Esophagus muscularis mucosa (tissue), 4 donors: ENCODE measurements at places on chromosomes 1 and 21. TPM values are rescaled to one million over a fixed set of nuclear protein-coding genes. Genes with fewer than 3 reads are reported as not detected.
A peak's percentile ranks its signal among the peaks of the same experiment; 100 is the strongest.

GRCh38 chr1:187876775-187877174 is 1048.0 kb downstream of the PLA2G4A start:
- H3K27me3 ChIP-seq: no peaks in the 10 kb centered on the region
- no peaks in the 10 kb centered on the region for H3K4me1 ChIP-seq
- no peak overlapping the region for H3K27ac ChIP-seq
- H3K36me3 ChIP-seq: no peaks in the 10 kb centered on the region

DNA sequence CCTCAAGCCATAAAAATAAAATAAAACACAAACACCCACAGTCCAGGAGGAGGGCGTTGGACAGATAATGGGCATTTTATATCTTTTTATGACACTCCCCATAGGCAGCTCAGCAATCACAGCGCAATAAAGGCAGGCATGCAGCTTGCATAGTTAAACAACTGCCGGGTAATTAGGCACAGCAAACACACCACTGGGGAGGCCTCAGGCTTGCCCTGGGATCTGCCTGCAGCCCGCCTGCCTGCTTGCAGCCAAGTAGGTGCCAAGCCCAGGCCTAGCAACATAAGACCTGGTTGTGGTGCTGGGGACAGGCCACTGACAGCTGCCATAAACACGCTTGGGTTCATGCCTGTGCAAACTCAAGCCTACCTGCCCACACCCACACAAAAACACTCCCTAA is 54.2 kb downstream of the DMAP1 start:
- no peaks in the 10 kb centered on the region for H3K36me3 ChIP-seq
- H3K27ac ChIP-seq: no peak overlapping the region
- DNase-seq: no peak
- no peaks in the 10 kb centered on the region for H3K4me1 ChIP-seq

DNA sequence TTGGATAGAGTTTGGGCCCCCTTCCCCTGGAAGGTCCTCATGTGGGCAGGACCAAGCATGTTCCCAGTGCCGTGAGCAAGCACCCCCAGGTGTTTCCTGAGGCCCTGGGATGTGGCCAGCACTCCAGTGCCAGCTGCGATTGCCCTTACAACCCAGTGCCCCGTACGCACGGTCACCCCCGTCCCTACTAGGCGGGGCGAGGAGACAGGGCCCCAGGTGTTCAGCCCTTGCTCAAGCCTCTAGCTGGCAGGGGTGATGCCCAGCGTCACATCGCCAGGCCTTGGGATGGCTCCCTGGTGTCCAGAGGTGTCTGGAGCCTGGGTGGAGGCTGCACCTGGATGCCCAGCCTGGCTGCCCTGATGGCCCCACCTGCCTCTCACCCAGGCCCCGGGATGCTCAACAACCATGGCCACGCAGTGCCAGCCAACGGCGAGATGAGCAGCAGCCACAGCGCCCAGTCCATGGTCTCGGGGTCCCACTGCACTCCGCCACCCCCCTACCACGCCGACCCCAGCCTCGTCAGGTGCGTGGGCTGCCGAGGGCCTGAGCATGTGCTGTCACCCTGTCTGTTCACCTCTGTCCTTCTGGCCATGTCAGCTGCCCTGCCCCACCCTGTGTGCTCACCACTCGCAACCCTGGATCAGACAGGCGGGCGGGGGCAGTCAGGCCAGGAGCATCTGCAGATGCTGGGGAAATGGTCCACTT is 21.6 kb upstream of the CCDC27 start:
- DNase-seq: no peak
- no peak overlapping the region for H3K4me3 ChIP-seq
- H3K27me3 ChIP-seq: no peaks in the 10 kb centered on the region
- no peak overlapping the region for H3K27ac ChIP-seq

- DNase-seq: no peak
- no peaks in the 10 kb centered on the region for H3K36me3 ChIP-seq
- H3K4me3 ChIP-seq: peak overlapping the region; percentile 66
- H3K27me3 ChIP-seq: no peaks in the 10 kb centered on the region
Measured at GRCh38 chr1:149884433-149885338, 14.7 kb upstream of the BOLA1 start.

GRCh38 chr1:207958376-207959139 is 47.6 kb upstream of the CD34 start:
- no peak for DNase-seq
- H3K4me3 ChIP-seq: peak overlapping the region; percentile 65
- no peaks in the 10 kb centered on the region for H3K36me3 ChIP-seq
- H3K27me3 ChIP-seq: no peaks in the 10 kb centered on the region
- peaks cover 42% of the 10 kb centered on the region for H3K4me1 ChIP-seq
- peak overlapping the region; percentile 93 for H3K27ac ChIP-seq

GRCh38 chr1:184056921-184057555 is 5.5 kb downstream of the TSEN15 start:
- H3K27me3 ChIP-seq: no peaks in the 10 kb centered on the region
- peaks cover 53% of the 10 kb centered on the region for H3K4me1 ChIP-seq
- peaks cover 14% of the 10 kb centered on the region for H3K36me3 ChIP-seq
- no peak for DNase-seq
- peak overlapping the region; percentile 62 for H3K27ac ChIP-seq

DNA sequence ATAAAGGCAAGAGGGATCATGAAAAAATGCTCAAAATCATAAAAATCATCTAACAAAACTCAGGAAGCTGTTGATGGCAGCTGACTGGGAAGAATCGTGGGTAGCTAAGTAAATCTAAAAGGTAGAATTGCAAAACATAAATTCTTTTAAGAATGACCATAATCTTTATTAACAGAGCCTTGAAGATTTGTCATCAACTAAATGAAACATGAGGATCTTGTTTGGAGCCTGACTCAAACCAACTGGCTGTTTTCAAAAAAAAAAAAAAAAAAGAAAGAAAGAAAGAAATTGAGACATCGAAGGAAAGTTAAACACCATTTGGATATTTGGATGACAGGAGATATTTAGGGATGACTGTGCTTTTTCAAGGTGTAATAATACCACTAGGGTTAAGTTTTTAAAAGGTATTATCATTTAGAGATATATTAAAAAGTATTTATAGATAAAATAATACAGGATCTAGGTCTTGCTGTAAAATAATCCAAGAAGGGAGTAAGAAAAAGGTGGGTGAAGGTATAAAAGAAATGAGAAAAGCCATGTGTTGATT is 48.6 kb downstream of the CD34 start:
- H3K4me1 ChIP-seq: peaks cover 96% of the 10 kb centered on the region
- H3K27me3 ChIP-seq: no peaks in the 10 kb centered on the region
- DNase-seq: no peak
- peak overlapping the region; percentile 97 for H3K27ac ChIP-seq
- no peak overlapping the region for H3K4me3 ChIP-seq

Gene KCNE2
- 0.40 TPM for total RNA-seq
